ENCODE measurements at places on chromosomes 7 and 10.
A peak's percentile ranks its signal among the peaks of the same experiment; 100 is the strongest.

DNA sequence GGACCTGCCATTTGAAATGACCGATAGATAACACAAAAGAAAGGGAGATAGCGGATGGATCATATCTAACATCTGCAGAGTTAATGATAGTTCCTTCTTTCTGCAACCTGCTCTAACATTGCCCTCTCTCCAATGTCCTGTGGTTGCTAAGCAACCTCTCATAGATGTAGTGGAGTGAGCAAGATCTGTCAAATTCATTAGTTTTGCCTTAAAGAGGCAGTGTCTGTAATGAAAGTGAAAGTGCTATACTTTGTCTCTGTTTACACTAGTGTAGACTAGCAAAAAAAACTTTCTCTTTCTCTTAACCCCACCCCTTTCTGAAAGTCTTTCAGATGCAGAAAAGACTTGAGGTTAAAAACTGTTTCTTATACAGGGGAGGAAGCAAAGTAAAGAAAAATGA is 1196.9 kb downstream of the SORCS3 start:
- no peak for DNase-seq

- no peak for DNase-seq
Observed at GRCh38 chr7:148696787-148697186, 1.9 kb upstream of the CUL1 start.

- no peak for DNase-seq
Observed at GRCh38 chr7:78172267-78172757, 373.7 kb downstream of the PHTF2 start.

- no peak for DNase-seq
Observed at GRCh38 chr10:132246296-132246695, 59.5 kb downstream of the DPYSL4 start.

DNA sequence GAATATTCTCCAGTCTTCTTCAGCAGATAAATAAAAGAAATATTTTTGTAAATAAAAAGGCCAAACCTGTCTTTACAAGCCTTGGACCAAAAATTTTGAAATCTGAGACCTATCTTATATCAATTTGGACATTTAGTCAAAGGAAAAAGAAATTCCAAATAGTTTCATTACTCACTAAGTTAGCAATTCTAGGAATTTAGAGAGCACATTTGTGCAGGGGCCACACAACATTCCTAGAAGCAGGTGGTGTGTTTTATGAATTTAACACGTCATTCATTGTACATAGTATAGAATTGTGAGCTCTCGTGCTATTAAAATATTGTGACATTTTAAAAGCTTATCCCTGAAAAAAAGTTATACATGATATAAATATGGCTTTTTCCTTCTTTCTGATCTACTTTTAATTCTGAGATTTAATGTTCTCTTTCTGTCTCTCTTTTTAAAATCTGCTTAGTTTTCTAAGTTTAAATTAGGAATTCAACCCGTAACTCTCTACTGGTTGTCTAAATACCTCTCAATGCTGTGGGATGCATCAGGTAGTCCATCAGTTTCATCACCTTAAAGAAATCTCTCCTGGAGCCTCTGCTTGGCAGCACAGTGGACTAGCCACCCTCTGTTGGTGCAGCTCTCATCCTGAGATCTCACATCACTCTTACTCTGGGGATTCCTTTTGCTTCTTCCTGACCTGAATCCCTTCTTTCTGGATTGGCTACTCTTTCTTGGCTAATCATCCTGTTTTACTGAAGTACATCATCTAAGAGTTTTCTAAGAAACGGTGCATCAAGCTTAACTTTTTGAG is 124.5 kb downstream of the SEMA3E start:
- no peak for DNase-seq

DNA sequence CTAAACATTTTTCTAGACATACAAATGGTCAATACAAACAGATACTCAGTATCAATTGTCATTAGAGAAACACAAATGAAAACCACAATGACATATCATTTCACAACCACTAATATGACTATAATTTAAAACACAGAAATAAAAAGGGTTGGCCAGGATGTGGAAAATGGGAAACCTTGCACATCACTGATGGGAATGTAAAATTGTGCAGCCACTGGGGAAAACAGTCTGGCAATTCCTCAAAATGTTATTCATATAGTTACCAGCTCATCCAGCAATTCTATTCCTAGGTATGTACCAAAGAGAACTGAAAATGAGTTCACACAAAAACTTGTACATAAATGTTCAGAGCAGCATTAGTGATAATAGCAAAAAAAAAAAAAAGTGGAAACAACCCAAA is 106.1 kb upstream of the LRRTM3 start:
- no peak for DNase-seq

DNA sequence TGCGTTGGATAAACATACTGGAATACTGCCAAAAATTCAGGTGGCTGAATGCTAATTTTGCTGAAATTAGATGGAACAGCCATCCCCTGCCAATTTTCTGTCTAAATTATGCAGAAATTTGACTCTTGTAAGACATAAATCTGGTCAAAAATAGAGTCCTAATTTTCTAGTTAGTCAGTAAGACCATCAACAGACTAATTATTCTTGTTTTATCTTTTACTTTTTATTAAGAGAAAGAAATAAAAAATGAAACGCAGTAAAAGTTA is 110.3 kb upstream of the GATA3 start:
- no peak for DNase-seq

- no peak for DNase-seq
Observed at GRCh38 chr7:1899196-1899595, 229.1 kb downstream of the ELFN1 start.

- DNase-seq, result no peak
Observed at GRCh38 chr7:698515-699475, 27.7 kb upstream of the DNAAF5 start.

GRCh38 chr10:44937196-44938005 is 22.2 kb upstream of the RASSF4 start:
- DNase-seq, result no peak

- DNase-seq, result no peak
Observed at GRCh38 chr10:97355571-97355975, 21.0 kb upstream of the FRAT2 start.

- no peak for DNase-seq
Observed at GRCh38 chr7:158003441-158004122, 584.0 kb downstream of the PTPRN2 start.

- DNase-seq, result no peak
Observed at GRCh38 chr10:21530641-21531040, 3.4 kb upstream of the MLLT10 start.

- DNase-seq, result no peak
Observed at GRCh38 chr7:87926581-87927461, 7.2 kb upstream of the ADAM22 start.

GRCh38 chr10:5070648-5071410 is 23.4 kb upstream of the AKR1C3 start:
- no peak for DNase-seq

GRCh38 chr10:43393606-43394360 is 15.2 kb downstream of the HNRNPF start:
- no peak for DNase-seq

DNA sequence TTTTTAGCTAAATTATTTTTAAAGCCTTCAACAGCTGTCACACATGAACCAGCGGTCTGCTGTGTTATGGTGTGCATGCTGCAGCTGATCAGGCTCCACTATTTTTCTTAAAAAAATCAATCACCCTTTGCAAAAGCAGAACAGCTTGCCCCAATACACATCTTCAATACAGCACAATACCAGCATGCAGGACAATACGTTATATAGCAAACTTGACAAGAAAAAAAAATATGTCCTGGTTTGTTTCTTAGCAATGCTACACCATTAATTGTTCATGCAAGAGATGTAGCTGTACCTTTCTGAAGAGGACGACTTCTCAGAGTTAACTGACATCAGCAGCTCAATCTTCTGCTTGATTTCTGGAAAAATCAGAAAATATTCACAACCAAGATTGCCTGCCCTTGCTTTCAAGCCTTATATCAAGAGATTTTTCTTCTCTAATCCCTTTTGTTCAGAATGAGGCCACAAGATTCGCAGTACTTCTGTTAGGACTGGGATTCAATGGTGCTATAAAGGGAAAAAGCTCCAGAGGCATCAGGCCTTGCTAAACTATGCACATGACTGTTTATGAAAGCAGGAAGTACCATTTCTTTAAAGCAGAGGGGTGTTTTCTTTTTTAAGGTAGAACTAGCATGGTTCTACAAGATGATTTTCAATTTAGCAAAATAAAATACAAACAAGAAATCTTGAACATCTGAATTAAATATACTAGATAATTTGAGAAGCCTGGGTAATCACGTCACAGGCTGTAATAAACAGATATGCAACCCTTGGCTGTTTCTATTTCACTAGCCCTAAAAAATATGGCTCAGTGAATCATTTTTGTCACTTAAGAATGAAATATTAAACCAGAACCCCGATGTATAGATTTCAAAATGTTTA is 120.0 kb downstream of the SRPK2 start:
- DNase-seq, result no peak

DNA sequence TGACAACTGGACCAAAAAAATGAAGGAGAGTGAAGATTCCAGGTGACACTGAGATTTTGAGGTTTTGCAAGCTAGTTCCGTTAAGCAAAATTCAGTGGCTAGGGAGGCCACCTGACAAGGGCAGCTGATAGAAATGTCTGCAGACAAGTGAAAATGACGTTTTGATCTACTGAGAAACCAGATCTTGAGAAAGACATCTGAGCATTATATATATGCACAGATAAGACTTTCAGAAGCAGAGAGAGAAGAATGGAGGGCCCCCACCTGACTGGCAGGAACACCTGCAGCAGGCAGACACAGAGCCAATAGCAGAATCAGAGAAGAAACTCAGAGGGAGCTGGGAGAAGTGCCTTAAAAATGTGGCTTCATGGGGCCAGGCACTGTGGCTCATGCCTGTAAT is 76.1 kb upstream of the LRGUK start:
- no peak for DNase-seq

GRCh38 chr7:112202816-112203215 is 3.4 kb downstream of the DOCK4 start:
- DNase-seq, result peak; percentile 12

DNA sequence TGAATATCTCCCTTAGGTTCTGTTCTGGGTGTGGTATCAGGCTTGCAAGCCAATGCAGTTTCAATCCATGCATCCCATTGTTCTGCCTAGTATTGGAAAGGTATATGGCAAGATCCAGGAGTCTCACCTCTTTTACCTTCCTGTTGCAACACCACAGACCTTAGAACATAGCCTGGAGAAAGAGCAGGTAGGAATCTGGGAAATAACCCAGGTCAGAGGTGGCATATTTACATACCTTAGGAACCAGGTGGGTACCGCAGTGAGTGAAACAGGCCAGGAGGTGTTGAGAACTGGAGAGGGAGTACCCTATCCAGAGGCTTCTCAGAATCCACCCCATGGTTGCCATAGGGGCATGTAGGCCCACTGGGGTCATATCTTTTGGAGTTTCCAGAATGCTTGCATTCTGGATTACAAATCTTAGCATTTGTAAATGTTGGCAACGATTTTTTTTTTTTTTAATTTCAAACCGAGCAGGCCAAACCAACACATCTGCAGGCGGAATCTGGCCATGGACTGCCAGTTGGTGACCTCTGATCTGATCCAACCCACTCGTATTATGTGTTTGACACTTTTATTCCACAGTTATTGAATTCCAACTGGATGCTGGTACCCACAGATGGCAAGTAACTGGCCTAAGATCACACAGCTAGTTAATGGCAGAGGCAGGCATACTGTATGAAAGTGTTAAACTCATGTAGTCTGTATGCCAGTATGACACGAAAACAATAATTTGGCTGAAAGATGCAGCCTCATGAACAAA is 180.3 kb upstream of the TCF7L2 start:
- DNase-seq, result no peak

GRCh38 chr7:86645225-86645608 is 1.5 kb downstream of the GRM3 start:
- no peak for DNase-seq

DNA sequence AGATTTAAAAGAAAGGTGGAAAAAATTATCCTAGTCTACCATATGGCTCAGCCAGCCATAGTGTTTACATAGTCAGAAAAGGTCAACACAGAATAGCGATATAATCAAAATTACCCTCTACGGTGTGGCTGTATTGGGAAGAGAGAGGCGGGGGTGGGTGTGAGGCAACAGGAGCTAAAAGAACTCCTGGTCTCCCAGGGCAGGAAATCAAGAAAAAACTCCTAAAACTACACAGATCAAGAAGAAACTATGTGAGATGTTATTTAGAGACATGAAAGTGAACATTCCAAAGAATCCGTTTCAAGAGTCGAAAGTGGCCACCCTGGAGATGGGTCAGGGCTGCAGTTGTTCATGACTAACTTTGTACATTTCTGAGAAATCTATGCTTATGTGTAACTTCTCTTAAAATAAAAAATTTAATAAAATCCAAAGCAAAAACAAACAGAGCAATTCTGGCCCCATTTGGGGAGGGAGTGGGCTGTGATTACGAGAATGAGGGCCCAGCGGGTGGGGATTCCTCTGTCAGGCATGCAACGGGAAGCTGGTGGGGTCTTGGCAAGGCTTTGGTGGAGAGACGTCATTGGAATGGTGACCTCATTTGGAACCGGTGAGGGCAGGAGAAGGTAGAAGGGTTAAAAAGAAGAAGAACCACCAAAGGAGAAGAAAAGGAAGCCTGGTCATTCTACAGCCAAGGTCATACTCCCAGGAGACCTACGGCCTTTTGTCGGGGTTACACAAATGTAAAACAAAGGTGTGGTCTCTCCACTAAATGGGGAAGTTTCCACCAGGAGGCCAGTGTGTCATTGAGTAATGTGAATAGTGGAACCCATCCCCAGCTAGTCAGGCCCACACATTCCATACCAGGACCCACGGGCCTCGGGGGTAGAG is 71.2 kb upstream of the DUSP5 start:
- DNase-seq, result no peak

GRCh38 chr7:106599343-106599698 is 61.6 kb downstream of the CCDC71L start:
- DNase-seq, result no peak

- no peak for DNase-seq
Observed at GRCh38 chr10:56912043-56912442, 551.0 kb upstream of the ZWINT start.

DNA sequence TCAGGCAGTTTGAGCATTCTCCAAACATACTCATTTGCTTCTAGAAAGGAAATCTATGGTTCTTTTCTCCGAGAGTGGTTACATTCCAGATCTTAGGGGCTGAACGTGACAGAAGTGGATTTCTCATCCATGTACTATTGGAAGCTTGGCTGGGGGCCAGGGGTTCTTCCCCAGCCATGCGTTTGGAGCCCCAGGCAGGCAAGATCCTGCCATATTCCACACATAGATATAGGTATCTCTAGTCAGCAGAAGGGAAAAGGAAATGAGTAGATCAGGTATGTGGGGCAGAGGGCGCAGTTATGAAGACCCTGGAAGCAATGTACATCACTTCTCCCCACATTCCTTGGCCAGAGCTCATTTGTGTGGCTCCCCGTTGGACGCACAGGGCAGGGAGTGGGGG is 299.8 kb downstream of the CCDC3 start:
- DNase-seq, result no peak

DNA sequence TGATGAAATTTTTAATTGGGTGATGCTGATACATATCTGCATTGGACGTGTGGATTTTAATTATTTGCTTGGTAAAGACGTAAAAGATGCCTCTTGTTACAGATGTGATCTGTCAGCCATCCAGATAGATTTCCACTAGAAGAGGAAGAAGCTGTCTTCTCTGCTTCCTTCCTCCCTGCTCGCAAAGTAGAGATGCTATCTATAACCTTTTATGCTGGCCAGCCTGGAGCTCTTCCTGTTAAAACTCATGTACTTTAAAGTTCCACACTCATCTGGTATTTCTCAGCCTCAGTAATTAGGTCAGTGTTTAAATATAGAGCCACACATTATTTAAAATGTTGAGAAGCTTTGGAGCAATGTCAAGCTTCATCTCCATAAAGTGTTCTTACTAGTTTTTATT is 51.2 kb upstream of the TMEM229A start:
- no peak for DNase-seq
